ENCODE measurements at places on chromosomes 3 and 15.

DNA sequence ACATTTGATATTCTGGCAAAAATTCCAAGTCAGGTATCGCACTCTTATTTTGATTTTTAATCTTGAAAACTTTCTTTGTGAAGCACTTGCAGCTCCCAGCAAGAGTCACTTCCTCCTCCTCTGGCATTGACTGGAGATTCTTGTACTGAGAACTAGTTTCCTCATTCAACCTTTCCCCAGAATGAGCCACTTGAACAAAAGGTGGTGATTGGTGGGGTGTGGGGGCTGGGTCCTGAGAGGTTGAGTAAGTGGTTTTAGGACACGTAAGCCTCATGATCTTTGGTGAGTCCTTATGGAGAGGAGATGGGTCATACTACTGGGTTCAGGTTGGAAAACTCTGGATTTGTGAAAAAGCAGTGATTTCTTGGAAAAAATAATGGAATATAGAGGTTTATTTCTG lies 32.3 kb upstream of the ONECUT1 start:
- no peak for DNase-seq

- no peak for DNase-seq
Observed at GRCh38 chr3:33417066-33417673, 23.0 kb downstream of the UBP1 start.

DNA sequence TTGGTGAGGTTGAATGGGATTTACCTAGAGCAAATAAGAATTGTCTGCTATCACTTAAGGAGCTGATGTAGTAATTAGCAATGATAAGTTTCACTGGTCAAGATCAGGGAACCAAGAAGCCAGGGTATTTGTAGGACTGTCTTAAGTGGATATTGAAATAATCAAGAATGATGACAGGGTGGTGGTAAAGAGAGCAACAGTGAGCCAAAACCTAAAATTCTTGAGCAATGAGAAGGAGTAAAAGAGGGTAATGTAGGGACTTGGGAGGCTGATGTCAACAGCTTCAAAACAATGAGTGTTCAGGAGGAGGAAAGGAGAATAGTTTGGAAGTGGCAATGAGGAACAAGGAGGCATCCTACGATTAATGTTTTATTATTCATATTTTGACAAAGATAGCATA lies 31.5 kb upstream of the SLC2A2 start:
- no peak for DNase-seq

- no peak for DNase-seq
Observed at GRCh38 chr3:58520403-58521335, 16.3 kb downstream of the ACOX2 start.

DNA sequence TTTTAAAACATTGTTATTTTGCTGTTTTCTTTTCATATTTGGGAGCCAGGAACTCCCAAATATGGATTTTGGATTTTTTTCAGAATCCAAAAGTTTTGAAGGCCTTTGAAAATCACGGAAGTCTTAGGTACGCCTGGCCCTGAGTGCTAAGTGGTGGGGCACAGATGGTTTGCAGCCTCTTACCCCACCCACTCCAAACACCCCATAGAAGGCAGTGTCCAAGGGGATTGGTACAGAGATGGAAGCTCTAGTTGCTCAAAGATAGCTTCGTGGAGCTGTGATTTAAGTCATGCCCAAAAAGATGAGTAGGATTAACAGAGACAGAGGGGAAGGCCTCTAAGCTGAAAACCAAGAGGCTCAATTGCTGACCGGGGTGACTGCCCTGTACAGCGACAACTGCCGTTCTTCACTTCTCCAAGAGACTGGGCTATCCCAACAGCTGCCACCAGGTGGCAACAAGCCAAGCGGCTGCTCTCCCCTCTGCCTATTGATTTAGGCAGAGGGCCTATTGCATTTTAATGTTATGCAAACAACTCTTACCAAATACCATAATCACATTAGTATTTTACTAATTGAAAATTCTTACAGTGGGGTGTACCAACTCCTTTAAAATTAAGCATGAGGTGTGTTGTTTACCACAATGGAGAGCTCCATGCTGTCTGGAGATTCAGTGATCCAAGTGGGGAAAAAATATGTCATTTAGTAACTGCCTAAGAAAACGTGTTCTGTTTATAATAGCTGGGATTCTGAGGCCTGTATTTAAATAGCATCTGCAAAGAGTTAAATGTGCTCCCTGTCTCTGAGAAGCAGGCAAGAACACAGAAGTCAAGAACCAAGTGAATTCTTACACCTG lies 64.0 kb upstream of the C15orf61 start:
- DNase-seq = peak; percentile 91

DNA sequence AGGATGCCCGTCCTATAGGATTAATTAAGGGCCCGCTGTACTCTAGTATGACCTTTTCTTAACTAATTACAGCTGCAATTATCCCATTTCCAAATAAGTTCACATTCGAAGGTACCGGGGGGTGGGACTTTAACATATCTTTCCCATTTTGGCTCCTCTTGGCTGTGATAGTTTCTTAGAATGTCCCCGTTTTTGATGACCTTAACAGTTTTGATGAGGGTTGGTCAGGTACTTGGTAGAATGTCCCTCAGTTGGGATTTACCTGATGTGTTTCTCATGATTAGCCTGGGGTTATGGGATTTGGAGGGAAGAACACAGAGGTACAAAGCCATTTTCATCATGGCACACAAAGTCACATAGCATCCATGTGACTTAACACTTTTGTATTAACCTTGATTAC lies 18.2 kb downstream of the RTP1 start:
- no peak for DNase-seq

GRCh38 chr15:25474251-25474650 lies 35.4 kb upstream of the UBE3A start:
- DNase-seq = no peak

DNA sequence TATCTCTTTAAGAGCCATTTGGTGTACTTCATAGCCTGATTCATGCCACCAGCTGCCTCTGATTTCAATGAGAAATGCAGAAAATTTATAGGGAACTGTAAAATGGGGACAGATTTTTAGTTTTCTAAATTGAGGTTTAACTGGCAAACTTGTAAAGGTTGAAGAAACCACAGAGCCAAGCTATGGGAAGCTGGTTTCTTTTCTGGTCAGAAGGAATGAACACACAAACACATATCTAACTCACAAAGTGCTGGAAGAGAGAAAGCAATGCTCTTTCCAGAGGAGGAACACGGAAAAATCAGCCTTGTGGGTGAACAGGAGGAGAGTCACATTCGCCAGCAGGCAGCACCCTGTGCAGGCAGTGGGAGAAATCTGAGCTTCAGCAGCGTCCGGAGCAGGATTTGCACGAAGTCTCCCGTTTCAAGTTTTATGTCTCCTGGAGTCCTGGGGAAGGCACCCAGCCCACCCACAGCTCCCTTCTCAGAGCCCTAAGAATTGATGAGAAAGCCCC lies 481 bp downstream of the MASP1 start:
- DNase-seq = no peak

- DNase-seq = no peak
Observed at GRCh38 chr3:10366651-10367101, 45.8 kb upstream of the SEC13 start.

DNA sequence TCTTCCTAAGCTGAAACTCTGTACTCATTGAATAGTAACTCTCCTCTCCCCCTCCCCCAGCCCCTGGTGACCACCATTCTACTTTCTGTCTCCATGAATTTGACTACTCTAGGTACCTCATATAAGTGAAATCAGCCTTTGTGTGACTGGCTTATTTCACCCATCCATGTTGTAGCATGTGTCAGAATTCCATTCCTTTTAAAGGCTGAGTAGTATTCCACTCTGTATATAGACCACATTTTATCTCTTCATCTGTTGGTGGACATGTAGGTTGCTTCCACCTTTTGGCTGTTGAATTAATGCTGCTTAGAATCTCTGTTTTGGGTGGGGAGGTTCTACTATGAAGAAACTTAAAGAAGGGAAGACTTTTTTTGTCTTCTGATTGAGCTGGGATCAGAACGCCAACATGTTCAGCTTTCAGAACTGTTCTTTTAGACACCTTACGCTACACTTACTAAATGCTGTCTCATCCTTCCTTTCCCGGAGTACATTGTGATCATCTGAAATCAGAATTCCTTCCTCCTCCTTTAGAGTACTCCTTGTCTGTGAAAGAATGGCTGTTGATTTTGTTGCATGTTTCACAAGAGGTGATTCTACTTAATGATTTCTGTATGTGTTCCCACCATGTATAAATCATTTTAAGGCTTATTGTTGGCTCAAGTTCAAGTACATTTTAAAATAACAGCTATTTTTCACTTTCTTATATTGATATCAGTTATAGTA lies 50.3 kb downstream of the MRPS25 start:
- DNase-seq = no peak

GRCh38 chr3:197798863-197799262 lies 7.8 kb downstream of the LRCH3 start:
- no peak for DNase-seq

DNA sequence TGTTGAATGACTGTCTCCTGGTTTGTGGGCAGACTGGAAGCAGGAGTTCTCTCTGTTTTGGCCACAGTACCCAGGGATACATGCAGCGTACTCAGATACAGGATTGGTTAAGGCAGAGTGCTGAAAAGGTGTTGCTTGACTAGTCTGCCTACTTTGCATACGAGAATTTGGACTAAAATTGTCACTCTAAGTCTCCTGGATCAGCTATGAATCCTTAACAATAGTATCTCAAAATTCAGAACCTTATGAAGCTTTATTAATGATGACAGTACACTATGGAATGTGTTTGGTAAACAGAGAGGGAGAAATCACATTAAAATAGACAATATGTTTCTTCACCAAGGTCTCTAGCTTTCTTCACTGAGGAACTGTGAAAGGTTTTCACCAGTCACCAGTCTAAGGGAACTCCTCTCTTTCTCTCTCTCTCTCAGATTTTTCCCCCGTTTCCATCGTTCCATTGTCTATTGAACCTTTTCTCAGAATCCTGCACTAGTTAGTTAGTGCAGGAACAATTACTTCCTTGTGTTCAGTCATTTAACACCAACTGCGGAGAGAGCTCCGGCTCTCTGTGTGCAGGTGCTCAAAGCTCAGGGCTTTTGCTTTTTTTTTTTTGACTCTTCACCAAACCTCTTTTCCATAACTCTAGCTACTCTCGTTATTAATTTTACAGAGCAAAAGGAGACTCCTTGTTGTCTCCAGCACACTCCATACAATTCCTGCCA lies 85.9 kb upstream of the FNDC3B start:
- no peak for DNase-seq

GRCh38 chr15:77629070-77630030 lies 3.4 kb downstream of the LINGO1 start:
- DNase-seq = no peak

DNA sequence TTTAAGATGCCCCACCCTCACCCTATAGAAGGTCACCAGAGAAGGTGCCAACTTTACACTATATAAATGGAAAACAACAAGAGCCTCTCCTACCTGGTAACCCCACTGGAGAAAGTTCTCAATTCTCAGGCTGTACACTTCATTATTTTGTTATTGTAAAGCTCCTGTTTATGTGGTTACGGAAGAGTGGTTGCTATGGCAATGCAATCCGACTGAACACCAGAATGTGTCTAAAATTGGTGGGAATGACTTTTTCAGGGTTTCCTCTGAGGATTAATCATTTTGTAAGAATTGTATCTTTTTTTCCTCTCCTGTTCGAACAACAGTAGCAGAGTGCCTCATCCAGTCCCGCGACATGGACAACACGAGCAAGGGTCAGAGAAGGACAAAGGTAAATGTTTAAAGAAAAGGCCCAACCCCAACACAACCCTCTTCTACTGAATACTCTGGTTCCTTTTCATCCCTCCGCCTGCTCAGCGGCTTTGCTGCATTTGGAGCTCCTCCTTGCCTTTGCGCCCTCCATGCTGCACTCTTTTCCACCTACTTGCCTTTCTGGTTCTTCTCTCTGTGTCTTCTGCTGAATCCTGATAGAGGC lies 45.3 kb downstream of the DGKG start:
- no peak for DNase-seq

- no peak for DNase-seq
Observed at GRCh38 chr3:171121801-171122200, 95.3 kb upstream of the SLC2A2 start.

GRCh38 chr15:43238671-43239131 lies 17.9 kb upstream of the EPB42 start:
- no peak for DNase-seq

DNA sequence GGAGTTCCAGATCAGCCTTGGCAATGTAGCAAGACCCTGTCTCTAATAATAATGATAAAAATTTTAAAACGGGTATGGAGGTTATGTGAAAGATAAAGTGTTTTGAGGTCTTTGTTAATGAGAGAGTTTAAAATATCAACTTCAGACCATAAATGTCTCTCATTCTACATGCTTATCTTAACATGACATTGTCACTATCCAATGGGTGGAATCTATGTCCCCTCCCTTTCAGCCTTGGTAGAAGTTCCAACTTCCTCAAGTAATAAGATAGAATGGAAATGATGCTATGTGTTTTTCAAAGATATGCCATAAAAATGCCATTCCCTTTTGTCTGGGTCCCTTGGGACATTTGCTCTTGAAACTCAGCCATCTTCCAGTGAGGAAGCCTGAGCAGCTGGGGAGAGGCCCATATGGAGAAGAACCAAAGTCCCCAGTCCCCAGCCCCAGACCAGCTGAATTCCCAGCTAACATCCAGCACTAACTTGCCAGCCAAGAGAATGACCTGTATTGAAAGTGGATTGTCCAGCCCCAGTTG lies 17.0 kb downstream of the RPSA start:
- no peak for DNase-seq

DNA sequence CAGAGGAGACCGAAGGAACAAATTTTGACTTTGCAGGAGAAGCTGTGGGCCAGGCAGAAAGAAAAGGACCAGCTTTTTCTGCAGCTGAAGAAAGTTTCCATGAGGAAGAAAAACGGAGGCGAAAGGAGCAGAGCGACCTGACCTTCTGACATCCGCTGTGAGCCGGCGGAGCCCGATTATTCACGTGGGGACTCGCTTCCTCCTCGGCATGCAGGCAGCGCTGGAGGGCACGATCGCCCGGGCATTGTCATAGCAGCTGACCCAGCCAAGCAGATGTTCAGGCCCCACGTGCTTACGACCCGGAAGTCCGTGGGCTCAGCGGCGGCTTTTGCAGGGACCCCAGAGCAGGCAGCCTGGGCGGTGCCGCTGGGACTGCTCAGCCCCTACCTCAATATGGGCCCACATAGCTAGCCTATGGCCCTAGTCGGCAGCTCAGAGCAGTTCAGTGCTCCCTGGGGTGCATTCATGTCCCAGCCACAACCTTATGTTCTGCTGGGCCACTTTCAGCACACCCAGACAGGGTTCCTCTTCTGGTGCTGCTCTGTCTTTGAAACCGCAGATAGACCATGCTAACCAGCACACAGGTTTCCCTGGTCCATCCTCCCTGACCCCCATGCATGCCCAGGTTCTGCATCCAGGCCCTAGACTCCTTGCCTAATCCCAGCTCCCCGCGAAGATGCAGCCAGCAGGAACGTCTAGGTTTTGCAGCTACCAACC lies 10.5 kb upstream of the EIF4A2 start:
- peak; percentile 40 for DNase-seq

DNA sequence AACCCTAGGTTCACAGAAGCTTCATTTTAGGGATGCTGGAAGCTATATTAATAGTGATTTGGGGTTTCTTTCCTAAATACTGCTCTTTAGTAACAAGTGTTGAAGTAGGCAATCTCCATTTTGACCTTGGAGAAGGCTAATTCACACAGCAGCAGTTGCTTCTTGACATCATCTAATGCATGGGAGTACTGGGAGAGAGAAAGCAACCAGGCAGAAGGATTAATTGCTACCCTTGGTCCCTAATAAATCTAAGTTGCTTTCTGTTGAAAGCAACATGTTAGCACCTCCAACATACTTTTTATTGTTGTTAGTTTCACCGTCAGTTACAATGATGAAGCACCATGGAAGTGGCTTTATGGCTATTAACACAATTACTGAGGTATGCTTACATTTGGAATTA lies 96.2 kb downstream of the ADAMTS9 start:
- no peak for DNase-seq

GRCh38 chr15:100928632-100929280 lies 9.6 kb downstream of the LRRK1 start:
- DNase-seq = no peak

GRCh38 chr15:45921376-45921775 lies 286.5 kb downstream of the SQOR start:
- no peak for DNase-seq
